Activated naive CD8-positive, alpha-beta T cell treated with anti-CD3 and anti-CD28 coated beads, Interleukin-2, amount 50 U/mL, for 16 hours (primary cell): ENCODE measurements at places on chromosomes 2 and 18.

GRCh38 chr2:118031566-118031965 is 17.7 kb upstream of the CCDC93 start:
- no peak for DNase-seq

DNA sequence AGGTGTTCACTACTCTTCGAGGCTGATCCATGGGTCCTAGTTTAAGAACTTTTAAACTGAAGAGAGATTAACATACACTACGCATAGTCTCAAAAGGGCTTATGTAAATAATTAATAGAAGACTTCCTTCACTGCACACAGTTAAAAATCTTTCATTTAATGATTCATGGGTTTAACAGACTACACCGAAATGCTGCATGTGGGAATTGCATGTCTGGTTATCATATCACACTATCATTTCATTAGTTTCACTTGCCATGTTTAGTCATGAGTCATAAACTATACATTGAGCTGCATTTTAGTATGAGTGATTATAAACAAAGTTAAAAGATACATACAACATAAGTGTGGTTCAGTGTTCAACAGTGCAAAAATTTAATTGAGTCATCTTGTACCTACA is 31.2 kb downstream of the GLS start:
- no peak for DNase-seq

DNA sequence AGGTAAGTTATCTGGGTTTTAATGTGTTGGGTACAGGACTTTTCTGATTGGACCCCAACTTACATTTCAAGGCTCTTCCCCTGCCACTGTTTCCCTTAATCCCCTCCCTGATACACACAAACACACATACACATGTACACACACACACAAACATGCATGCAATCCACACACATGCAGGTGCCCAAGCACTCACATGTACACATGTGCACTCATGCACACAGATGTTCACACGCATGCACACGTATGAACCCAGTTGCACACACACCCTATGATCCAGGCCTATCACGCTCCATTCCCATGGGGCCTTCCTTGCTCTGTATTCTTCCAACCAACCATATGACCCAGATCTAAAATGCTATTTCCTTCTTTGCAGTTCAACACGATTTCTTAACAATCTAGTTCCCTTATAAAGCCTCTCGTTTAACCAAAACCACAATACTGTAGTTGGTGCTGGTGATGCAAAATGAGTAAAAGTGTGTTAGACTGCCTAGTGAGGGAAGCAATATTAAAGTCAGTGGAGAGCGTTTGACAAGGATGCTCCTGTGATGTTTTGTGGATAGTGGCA is 11.1 kb downstream of the SERPINB8 start:
- DNase-seq = no peak

GRCh38 chr2:241228860-241229516 is 40.5 kb downstream of the ANO7 start:
- no peak for DNase-seq

DNA sequence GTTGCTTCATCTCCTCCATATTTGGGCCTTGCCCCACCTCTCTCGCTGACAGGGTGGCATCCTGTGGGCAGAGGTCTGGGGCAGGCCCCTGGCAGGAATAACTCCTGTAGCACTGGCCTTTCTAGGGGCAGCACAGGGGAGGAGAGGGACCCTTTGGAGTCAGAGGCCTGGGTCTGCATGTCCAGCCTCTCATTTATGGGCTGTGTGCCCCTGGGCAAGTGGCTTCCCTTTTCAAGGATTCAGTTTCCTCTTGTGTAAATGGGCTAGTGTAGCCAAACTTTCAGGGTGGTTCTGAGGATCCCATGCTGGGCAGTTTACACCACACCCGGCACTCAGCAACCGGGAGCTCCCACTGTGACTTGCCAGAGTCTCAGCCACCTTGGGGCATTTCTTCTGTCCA is 23.4 kb downstream of the ADRA2B start:
- no peak for DNase-seq

DNA sequence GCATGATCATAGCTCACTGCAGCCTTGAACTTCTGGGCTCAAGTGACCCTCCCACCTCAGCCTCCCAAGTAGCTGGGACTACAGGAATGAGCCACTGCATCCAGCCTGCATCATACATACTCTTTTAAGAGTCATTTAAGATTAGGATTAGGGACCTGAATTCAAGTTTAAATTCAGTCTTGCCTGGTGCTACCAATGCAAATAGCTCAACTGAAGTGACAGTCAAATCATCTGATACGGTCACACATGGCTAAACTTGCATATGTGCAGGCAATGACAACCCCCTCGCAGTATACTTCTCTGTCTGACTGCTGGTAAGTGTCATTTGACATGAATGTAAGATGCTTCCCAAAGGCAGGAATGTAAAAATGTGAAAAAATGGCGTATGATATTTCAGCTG is 31.8 kb upstream of the TMEM131 start:
- no peak for DNase-seq

- DNase-seq = no peak
Observed at GRCh38 chr2:16481351-16481750, 184.3 kb downstream of the CYRIA start.

GRCh38 chr2:7209757-7210555 is 292.7 kb downstream of the RNF144A start:
- DNase-seq = no peak

DNA sequence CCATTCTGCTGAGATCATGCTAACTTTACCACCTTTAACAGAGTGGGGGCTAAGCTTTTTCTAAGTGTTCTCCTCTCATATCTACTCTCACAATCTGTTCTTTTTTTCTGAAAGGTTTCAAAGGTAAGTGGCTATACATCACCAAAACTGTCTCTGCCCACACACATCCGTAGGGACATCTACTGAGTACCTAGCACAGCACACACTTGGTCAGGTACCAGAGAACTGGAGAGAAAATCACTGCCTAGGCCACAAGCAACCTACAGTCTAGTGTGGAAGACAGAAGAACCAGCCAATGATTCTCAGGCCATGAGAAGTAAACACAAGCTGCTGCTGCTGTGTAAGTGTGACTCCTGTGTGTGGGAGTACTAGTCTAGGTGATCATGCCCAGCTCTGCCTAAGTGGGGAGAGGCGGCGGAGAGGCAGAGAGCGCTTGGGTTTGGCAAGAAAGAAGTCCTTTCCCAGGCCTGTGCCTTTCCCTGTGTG is 176.1 kb upstream of the ZFP36L2 start:
- no peak for DNase-seq

- no peak for DNase-seq
Observed at GRCh38 chr2:225319872-225320271, 79.6 kb upstream of the NYAP2 start.

DNA sequence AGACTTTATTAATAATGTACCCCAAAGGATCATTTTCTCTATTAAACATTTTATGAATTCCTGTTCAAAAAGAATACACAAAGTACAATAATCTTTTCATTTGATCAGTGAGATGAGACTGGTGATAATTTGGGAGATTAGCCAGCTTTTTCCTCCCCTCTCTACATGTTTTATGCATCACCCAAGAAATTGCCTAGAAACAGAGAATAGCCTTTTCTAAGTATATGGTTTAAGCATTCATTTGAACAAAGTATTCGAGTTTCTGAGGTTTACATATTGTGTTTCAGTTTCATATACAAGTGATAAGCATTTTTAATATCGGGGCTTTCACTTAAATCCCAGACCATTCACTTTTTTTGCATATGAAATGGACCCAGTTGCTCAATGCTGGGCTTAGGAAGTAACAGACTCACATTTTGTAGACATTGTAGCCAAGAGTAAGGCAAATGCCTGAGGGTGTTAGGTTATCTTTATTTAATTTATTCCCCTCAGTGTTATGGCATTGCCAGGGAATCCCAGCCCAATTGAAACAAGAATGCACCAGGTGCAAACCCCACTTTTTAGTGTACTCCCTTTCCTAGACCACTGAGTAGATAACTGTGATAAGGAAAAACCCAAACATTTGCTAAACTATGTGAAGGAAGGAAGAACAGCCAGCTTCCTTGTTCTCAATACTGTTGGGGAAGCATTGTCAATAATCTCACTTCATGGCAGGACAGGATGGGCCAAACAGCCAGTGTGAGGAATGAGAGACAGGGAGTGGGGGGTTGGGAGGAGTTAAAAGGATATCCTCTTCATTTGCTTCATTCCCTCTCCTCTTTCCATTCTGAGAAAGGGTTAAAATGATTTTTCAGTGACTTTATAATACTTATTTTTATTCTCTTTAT is 3.5 kb downstream of the CPO start:
- DNase-seq = no peak

DNA sequence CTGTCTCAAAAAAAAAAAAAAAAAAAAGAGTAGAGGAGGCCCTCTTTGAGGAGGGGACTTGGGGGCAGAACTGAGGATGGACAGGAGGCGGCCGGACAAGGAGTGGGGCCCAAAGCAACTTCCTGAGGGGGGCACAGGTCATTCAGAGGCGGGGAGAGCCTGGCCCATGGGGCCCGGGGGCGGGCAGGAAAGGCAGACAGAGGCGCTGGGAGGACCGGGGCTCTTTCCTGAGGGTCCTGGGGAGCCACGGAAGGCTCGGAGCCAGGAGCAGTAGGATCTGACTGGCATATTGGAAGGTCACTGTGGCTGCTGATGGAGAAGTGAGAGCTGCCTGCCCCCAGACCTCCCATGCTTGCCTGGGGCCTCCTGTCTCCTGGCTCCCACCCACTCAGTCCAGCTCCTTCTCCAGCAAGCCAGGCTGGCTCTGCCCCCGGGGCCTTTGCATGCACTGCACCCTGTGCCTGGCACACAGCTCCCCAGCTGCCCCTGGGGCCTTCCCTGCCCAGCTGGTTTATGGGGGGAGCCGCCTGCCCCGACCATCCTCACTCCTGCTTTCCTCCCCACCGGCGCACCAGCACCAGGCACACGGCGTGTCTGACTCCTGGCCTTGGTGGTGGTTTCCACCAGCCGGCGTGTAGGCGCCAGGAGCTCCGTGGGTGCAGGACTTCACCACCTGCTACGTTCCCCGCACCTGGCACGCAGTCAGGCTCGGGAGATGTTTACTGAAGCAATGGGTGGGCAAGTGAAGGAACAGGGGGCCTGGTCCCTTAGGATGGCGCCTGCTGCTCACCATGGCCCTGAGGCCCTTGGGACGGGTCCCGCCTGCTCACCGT is 5.6 kb downstream of the ESPNL start:
- DNase-seq = no peak

GRCh38 chr2:75555701-75556100 is 5.0 kb downstream of the EVA1A start:
- no peak for DNase-seq

DNA sequence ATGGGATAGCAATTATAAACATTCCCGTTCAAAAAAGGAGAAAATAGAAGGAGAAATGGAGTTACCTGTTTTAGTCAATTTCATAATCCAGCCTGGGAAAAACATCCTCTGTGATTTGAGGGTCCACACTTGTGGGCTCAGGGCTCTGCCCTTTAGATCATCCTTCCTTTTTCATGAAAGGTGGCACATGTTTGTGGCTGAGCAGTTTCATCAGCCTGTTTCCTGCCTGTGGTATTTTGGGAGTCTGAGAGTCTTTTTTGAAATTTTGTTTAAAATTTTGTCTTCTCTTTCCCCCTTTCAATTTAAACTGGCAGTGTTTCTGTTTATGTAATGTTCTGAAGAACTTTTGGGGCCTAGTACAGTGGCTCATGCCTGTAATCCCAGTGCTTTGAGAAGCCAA is 84.0 kb downstream of the KIAA1328 start:
- no peak for DNase-seq

DNA sequence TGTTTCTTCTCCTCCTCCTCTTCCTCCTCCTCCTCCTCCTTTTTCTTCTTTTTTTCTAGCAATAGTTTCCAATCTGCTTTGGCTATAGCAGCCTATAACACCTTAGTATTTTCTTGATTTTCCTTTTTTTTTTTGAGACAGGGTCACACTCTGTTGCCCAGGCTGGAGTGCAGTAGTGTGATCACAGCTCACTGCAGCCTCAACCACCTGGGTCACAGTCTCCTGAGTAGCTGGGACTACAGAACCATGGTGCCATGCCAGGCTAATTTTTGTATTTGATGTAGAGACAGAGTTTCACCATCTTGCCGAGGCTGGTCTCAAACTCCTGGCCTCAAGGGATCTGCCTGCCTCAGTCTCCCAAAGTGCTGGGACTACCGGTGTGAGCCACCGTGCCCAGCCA is 10.7 kb upstream of the THNSL2 start:
- DNase-seq = no peak
